ENCODE measurements at places on chromosomes 7 and 10.

DNA sequence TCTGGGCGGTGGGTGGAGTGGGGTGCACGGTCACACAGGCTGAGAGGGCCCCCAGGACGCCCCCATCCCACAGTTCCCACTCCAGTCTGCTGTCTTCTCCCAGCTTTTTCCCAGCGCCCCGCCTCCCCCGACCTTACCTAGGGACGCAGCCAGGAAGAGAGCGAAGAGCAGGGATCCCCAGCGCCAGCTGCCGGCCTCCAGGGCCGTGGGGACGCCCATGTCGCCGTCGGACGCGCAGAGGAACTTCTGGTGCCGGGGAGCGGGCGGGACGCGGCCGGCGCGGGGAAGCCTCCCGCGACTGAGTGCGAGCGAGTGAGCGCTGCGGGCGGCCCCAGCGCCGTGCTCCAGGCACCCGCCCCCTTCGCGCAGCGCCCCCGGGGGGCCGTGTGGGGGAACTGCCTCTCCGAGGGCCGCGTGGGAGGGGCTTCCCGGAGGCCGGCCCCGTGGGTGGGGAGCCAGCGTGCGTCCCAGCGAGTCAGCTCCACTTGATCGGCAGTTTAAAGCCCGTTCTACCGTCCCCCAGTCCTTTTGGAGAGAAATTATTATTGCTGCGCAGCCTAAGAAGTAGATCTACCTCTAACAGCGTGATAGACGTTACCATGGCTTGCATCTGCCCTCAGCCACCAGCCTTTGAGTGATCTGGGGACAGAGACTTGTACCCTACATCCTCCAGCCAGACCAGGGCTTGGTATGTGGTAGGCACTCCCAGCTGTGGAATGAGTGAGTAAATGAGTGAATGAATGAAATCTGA is at the start of gene VSIR:
Gene VSIR, minus strand, starts transcription at position 300 of the 751 bp plus-strand sequence. Its CDS starts 81 bp downstream, at position 219.
- DNase-seq = peak; percentile 63

- DNase-seq = no peak
Measured at GRCh38 chr7:130275826-130276297, 9.2 kb downstream of the CPA2 start.

- no peak for DNase-seq
Measured at GRCh38 chr10:7585228-7585627, 81.5 kb downstream of the ITIH5 start.

GRCh38 chr7:1225030-1225429 is 7.6 kb upstream of the UNCX start:
- DNase-seq = no peak

DNA sequence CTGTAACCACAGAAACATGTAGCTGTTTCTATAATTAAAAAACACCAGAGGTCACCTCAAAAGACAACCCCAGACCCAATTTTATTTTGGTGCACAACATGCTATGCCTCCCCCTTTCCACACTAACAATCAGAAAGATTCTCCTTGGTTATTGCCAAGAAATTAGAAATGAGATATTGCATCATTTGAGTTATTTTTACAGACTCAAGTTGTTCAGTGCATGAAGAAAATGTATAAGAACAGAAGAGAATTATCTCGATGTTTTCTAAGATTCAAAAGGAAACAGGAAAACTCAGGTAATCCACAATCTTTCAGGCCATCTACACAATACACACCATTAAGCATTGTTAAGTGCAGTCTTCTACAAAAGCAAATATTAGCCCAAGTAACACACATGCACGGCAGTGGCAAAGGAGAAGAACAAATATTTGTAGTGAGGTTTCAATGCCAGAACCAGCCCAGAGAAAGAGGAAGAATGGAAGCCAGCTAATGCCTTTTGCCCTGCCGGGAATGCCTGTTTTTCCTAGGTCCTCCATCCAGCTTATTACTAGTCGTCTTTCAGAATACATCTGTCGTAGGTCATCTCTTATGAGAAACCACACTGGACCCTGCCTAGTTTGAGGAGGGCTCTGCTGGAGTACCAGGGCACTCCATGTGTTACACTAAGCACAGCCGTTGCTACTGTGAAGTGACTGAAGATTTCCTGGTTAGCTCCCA is 67.6 kb upstream of the C1GALT1 start:
- DNase-seq = no peak

GRCh38 chr7:80095545-80095944 is 39.1 kb upstream of the GNAI1 start:
- DNase-seq = no peak

GRCh38 chr10:31751051-31751737 is 177.4 kb downstream of the ARHGAP12 start:
- DNase-seq = no peak

- DNase-seq = peak; percentile 38
Measured at GRCh38 chr10:126872768-126873167, 32.5 kb upstream of the DOCK1 start.

DNA sequence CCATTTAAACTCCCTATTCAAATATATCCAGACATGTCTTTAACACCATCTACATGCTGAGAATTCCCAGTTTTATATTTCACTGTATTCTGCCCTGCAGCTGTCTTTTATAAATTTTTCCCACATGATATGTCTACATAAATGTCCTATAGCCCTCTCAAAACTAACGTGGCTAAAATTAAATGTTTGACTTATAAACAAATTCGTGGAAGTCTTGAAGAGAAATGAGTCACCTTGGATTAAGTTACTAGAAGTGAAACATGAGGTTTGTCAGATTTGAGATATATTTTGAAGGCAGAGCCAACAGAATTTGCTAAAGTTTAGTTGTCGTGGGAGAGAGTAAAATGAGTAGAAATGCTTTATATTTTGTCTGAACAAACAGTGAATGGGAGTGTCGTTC is 386.9 kb upstream of the CNTNAP2 start:
- peak; percentile 24 for DNase-seq

DNA sequence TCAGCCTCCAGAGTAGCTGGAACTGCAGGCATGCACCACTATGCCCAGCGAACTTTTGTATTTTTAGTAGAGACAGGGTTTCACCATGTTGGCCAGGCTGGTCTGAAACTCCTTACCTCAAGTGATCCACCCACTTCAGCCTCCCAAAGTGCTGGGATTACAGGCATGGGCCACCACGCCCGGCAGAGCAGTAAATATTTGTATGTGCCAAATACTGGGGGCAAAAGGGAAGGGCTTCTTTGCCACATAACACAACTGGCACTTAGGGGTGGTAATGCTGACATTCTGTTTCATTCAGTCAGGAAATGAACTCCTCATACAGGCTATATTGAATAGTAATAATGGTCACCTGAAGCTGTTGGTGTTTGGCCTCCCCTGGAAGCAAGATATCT is 41.6 kb downstream of the ACSM6 start:
- DNase-seq = no peak

- no peak for DNase-seq
Measured at GRCh38 chr7:109136893-109137292, 567.2 kb downstream of the DNAJB9 start.

- DNase-seq = peak; percentile 58
Measured at GRCh38 chr10:5628451-5629302, 37.7 kb downstream of the ASB13 start.

DNA sequence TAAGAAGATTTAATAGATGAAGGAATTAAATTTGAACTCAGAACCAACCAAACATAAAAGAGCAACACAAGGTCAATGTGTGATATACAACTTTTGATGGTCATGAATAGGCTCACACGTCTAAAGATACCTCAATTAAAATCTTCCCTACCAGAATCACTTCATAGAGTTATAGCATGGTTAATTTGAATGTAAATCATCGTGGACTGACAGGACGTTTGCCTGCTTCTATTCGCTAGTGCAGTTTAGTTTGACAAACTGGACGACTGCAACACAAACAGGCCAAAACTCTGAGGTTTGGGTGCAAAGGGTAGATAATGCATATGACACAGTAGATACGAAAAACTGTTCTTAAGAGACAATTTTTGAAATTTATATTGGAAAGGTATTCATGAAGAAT is 32.5 kb upstream of the CNTNAP2 start:
- DNase-seq = no peak

GRCh38 chr7:55237156-55237893 is 127.8 kb upstream of the LANCL2 start:
- DNase-seq = no peak

- DNase-seq = no peak
Measured at GRCh38 chr7:152144557-152145245, 119.2 kb downstream of the GALNT11 start.

All from stromal cell of bone marrow (primary cell).